ENCODE measurements at places on chromosomes 3 and 15.

GRCh38 chr15:90883526-90883975 lies 753 bp upstream of the FES start:
- no peak for DNase-seq

DNA sequence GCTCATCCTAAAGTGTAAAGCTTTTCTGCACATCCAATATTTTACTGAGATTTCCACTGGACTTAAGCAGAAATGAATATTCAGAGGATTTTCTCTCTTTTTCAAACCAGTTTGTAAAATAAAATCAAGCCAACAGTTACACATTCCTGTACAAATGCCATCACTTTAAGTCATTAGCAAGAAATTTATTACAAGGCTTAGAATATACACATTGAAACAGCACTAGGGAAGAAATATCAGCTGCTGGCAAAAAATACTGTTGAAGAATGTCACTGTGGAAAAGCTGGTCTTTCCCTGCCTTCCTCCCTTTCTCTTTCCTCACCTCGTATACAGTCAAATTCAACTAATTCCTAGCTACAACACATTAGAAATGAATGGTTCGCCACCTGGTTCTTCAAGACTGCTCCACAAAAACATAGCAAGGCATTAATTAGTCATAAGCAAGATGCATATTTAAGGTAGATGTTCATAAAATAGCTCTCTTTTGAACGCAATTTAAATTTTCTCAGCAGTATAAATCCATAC lies 21.3 kb downstream of the PLOD2 start:
- DNase-seq, result no peak

GRCh38 chr3:99760629-99761028 lies 57.0 kb upstream of the CMSS1 start:
- no peak for DNase-seq

- no peak for DNase-seq
These were observed 95.1 kb upstream of the UMPS start for GRCh38 chr3:124635169-124635539.

DNA sequence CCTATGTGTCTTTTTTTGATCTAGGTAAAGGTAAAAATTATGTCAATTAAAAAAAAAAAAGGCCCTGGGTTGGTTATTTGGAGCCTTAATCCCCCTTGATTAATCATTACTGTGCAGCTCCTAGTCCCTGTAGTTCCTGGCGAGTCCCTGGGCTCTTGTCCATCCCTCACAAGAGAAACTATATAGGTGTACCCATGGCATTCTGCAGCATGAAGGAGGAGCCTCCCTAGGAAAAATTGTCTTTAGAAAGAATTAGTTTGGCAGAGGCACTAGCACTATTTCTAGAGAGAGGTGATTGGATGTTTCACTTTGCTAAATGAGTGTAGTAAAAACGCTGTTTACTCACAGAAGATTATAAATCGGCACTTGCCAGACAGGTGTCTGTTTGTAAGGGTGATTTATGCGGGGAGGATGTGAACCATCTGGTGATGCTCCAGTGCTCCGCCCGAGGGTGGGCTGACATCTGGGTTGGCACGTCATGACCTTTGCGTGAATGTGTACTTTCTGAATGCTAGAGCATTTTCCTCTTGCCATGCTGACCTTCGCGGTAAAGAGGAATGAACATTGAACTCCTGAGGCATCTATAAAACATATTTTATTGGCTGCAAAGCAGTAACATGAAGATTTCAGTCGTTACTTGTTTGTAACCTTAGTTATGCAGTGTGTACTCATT lies 12.6 kb downstream of the PLCL2 start:
- no peak for DNase-seq

- no peak for DNase-seq
These were observed 118.0 kb downstream of the ABI3BP start for GRCh38 chr3:100875239-100875638.

GRCh38 chr15:50953302-50953701 lies 44.8 kb downstream of the AP4E1 start:
- DNase-seq, result no peak
